ENCODE measurements at places on chromosomes 1 and 21.

DNA sequence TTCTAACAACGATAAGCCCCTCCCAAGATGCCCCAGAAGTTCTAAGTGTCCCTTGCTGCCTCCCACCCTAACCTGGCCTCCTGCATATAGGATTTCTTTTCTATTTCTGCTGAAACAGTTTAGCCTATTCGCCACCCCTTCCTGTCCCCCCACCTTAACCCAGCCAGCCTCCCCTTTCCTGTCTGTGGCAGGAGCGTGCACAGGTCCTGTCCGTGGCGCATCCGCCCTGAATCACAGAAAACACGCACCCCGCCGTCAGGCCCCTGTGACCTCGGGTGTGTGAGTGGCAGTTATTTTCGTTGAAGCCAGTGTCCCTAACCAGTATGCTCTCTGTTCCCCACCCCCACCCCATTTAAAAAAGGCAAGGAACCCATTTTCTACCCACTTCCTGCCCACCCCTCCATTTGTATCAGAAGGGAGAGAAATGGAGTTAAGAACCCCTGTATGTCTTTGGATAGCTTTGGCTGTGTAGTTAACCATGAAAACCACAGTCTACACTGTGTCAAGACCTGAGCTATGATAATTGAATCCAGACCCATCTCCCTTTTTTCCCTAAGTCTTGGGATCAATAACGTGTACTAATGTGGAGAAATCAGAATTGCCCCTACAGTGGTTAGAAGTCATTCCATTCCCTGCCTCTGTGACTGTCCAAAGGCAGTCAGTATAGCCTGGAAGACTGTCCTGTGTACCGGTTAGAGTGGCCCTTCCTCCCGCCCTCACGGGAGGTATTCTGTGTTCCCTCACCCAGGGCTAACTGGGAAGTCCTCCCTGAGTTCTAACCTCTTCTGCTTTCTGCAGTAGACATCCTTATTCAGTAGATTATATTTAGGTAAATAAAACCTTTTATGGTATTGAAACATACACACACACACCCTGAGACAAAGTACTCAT is 1.8 kb downstream of the PLEKHO1 start:
- DNase-seq: peak; percentile 23

DNA sequence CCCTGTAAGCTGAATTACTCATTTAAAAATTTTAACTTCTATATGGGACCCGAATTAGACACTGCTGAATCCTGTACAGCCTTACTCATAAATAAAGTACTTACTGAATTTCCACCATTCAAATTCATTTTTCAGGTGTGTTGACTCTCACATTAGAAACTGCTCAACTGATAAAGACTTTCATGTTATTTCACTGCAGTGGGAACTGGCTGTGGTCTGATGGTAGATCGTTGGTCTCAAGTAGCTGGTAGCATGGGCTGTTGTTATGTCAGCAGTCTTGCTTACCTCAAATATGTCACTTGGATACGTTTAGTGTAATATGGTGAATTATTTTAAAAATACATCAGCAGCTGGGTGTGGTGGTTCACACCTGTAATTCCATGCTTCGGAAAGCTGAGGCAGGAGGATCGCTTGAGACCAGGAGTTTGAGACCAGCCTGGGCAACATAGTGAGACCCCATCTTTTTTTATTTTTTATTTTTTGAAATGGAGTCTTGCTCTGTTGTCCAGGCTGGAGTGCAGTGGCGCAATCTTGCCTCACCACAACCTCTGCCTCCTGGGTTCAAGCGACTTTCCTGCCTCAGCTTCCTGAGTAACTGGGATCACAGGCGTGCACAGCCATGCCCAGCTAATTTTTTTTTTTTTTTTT is 10.4 kb downstream of the DEGS1 start:
- DNase-seq: no peak

GRCh38 chr21:44259082-44259705 is 2.5 kb downstream of the DNMT3L start:
- no peak for DNase-seq

- no peak for DNase-seq
Measured at GRCh38 chr1:220386494-220387195, 114.4 kb upstream of the RAB3GAP2 start.

- no peak for DNase-seq
Measured at GRCh38 chr1:44575396-44575795, 98.9 kb downstream of the TMEM53 start.

- no peak for DNase-seq
Measured at GRCh38 chr1:67298762-67299161, 8.9 kb upstream of the IL12RB2 start.

- DNase-seq: no peak
Measured at GRCh38 chr1:206821493-206821892, 43.9 kb upstream of the IL20 start.

- no peak for DNase-seq
Measured at GRCh38 chr1:207740207-207740606, 11.6 kb upstream of the CD46 start.

DNA sequence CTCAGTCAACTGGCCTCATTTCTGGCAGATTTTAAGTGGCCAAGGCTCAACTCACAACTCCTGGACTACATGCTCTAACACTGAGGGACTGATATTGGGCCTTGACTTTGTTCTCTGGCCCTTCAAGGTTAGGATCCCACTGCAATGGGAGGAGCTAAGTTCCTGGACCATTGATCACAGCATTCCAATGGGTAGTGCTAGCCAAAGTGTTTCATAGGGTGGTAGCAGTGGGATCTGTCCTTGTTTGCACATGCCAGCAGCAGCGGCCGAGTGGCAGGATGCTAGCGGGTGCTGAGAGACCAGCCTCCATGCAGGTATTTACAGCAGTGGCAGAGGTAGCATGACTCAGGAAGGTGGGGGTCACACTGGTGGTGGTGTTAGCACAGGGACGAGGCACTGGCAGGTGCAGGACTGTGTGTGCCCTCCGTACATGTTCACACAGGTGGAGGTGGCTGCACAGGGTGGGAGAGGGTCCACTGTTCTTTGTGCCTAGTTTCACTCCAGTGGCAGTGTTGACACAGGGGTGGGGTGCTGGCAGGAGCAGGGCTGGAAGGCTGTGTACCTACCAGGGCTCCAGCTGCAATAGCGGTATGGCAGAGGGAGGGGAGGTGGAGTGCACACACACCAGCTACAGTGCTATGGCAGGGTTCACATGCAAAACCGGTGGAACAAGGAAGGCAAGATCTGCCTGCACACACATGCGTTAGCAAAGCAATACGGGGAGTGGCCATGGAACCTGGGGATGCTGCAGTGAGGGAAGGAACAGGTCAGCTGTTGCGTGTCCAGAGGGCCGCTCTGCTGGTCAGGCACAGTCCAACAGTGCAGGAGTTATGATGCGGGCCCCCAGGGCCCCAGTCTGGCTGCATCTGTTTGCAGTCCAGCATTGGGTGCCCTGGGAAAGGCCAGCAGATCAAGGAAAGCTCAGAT is 51.7 kb downstream of the COL24A1 start:
- DNase-seq: no peak

DNA sequence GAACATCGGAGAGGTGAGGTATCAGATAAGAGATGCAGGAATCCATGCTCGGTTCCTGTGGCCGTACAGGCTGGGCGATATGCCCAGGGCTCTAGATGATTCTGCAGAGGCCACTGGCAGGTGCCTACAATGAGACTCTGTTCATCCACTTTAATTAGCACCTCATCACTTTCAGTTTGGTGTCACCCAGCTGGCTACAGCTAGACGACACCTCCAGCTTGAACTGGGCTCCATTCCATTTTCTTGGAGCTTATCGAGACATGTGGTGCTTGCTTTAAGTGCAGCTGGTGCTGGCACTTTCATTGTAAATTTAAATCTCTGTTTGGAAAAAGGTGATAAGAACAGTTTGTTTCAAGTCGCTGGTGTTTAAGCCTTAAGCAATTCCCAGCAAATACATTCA is 322.5 kb upstream of the ADGRL2 start:
- no peak for DNase-seq

DNA sequence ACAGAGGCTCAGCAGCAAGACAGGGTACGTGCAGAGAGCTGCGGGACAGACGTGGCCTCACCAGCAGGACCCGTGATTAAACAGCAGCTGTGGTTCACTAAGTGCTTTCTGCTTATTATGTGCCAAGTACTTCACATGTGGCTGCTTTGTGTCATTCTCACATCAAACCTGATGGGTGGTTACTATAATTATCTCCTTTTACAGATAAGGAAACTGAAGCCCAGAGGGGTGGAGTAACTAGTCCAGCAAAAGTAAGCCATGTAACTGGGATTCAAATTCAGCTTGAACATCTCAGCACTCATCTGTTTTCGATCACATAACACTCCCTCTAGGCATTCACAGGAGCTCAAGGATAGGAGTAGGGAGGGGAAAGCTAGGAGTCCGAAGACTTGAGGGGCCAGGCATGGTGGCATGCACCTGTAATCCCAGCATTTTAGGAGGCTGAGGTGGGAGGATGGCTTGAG is 50.8 kb upstream of the CLIC4 start:
- DNase-seq: no peak

DNA sequence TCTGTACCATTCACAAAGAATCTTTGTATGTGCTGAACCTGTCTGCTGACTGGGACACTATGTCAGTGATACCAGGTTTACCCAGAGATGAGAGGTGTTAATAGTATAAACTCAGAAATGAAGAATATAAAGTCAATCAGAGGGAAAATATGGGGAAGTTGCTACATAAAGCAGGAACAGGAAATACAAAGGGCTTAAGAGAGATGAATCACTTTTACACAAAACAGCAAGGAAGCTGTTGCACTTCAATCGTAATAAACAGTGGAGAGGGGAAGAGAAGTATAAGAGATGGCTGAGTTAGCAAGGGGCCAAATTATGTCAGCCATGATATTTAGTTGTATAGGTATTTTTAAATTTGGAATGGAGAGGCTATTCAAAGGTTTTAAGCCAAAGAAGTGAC is 890.2 kb upstream of the NCAM2 start:
- DNase-seq: no peak

- no peak for DNase-seq
Measured at GRCh38 chr1:85166351-85166750, 34.5 kb downstream of the SYDE2 start.

DNA sequence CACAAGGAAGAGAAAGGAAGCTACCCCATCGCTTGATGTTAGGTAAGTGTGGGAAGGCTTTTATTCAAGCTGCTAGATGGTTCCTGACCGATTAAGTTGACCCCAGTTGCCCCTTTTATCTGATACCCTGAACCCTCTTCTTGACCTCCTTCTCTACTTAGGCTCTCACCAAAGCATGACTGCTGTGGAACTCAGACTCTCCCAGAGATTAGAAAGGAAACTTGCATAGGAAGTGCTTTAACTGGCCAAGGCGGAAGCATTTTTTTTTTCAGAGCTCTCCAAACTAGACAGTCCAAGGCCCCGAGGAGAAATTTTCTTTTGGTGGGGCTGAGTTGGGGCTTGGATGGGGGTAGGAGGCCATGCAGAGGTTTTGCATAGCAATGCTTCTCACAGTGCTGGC is 101.3 kb upstream of the USP24 start:
- no peak for DNase-seq

DNA sequence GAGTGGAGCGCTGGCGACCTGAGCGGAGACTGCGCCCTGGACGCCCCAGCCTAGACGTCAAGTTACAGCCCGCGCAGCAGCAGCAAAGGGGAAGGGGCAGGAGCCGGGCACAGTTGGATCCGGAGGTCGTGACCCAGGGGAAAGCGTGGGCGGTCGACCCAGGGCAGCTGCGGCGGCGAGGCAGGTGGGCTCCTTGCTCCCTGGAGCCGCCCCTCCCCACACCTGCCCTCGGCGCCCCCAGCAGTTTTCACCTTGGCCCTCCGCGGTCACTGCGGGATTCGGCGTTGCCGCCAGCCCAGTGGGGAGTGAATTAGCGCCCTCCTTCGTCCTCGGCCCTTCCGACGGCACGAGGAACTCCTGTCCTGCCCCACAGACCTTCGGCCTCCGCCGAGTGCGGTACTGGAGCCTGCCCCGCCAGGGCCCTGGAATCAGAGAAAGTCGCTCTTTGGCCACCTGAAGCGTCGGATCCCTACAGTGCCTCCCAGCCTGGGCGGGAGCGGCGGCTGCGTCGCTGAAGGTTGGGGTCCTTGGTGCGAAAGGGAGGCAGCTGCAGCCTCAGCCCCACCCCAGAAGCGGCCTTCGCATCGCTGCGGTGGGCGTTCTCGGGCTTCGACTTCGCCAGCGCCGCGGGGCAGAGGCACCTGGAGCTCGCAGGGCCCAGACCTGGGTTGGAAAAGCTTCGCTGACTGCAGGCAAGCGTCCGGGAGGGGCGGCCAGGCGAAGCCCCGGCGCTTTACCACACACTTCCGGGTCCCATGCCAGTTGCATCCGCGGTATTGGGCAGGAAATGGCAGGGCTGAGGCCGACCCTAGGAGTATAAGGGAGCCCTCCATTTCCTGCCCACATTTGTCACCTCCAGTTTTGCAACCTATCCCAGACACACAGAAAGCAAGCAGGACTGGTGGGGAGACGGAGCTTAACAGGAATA is 4.2 kb downstream of the TFAP2E start:
- peak; percentile 41 for DNase-seq

DNA sequence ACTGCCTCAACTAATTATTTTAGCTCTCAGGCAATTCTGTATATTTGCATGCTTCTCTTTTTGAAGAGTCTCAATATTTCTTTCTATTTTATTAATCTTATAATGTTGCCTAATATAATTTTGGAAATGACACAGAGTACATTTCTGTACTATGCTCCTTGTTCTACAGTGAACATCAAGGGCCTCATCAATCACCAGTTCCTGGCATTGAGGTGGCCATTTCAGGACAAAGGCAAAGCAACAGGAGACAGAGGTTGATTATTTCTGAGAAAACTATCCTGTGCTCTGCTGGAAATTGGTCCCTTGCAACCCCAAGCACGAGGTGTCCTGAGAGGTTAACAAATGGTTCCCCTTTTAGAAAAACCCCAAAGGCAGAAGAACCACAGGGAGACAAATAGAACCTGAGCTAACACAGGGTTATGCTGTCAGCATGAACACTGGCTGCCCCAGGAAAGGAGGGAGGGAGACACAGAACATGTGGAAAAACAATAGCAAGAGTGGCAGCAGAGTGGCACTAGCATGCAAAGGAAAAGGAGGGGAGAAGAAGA is 63.9 kb upstream of the VAV3 start:
- DNase-seq: no peak

DNA sequence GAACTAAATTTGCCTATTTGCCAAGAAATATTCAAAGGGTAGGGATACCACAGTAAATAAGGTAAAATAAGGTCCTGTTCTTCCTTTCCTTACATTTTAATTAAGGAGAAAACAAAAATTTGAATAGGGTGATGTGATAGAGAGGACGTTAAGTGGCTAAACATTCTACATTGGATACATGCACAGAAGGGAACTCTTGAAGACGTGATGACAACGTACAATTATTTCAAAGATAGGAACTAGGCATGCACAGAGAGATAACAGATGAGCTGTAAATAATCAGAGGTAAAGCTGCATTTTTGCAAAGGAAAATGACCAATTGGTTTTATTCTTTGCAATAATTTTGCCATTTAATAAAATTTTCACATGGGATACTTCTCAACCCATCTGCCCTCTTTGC is 69.7 kb downstream of the TRIM33 start:
- no peak for DNase-seq

Measured in stimulated activated CD4-positive, alpha-beta T cell treated with anti-CD3 and anti-CD28 coated beads, Interleukin-12 subunit alpha, Interleukin-12 subunit beta, amount 100 ng/mL, for 24 hours (primary cell).